GM23338 (cell line): ENCODE measurements at places on chromosomes 11 and 22. TPM values are rescaled to one million over a fixed set of nuclear protein-coding genes. Genes with fewer than 3 reads are reported as not detected.

Gene ARL14EP
- total RNA-seq = 25.0 and 33.4 TPM in 2 replicates

Gene DGCR6
- total RNA-seq = 2.3 and 4.6 TPM in 2 replicates

Gene PLEKHA7
- 12.9 and 15.8 TPM in 2 replicates for total RNA-seq

Gene OR51E2
- total RNA-seq = not detected in 2 replicates

Gene HTR3A
- 8.1 and 9.7 TPM in 2 replicates for total RNA-seq

Gene SLC22A25
- not detected in 2 replicates for total RNA-seq

Gene SCGB2A2
- total RNA-seq = not detected in 2 replicates

Gene POU2AF1
- not detected in 2 replicates for total RNA-seq

Gene MS4A18
- total RNA-seq = not detected in 2 replicates

Gene CARD16
- total RNA-seq = not detected in 2 replicates

Gene OR52I2
- total RNA-seq = not detected in 2 replicates

Gene TRIM22
- total RNA-seq = 30.9 and 41.1 TPM in 2 replicates

Gene TBX1
- total RNA-seq = 0.23 and 0.66 TPM in 2 replicates

Gene P2RX6
- not detected in 2 replicates for total RNA-seq

Gene OSM
- total RNA-seq = not detected in 2 replicates

Gene GAL
- total RNA-seq = 80.9 and 82.8 TPM in 2 replicates

Gene CTSC
- total RNA-seq = 396 and 408 TPM in 2 replicates

Gene NPAS4
- total RNA-seq = 0.35 and 0.97 TPM in 2 replicates

Gene SAA4
- not detected in 2 replicates for total RNA-seq

Gene SGSM1
- total RNA-seq = 4.2 and 4.7 TPM in 2 replicates
